ENCODE measurements at places on chromosomes 5 and 9.

DNA sequence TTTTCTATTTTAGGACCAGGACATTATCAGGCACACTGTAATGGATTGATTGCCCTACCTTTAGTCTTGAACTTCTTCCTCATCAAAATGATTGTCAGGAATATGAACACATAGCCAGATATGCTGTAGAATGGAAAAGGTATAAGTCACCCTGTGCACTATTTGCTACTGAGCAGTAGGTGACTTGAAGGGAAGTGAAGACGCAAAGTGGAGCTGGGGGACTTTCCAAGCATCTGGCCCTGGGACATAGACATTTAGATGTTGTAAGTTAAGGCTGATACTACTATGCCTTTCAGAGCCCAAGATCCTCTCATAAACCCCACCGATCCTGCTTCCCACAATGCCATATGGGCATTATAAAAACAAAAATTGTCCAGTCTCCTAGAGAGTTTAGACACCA lies 174.5 kb downstream of the DOCK8 start:
- no peak for DNase-seq

DNA sequence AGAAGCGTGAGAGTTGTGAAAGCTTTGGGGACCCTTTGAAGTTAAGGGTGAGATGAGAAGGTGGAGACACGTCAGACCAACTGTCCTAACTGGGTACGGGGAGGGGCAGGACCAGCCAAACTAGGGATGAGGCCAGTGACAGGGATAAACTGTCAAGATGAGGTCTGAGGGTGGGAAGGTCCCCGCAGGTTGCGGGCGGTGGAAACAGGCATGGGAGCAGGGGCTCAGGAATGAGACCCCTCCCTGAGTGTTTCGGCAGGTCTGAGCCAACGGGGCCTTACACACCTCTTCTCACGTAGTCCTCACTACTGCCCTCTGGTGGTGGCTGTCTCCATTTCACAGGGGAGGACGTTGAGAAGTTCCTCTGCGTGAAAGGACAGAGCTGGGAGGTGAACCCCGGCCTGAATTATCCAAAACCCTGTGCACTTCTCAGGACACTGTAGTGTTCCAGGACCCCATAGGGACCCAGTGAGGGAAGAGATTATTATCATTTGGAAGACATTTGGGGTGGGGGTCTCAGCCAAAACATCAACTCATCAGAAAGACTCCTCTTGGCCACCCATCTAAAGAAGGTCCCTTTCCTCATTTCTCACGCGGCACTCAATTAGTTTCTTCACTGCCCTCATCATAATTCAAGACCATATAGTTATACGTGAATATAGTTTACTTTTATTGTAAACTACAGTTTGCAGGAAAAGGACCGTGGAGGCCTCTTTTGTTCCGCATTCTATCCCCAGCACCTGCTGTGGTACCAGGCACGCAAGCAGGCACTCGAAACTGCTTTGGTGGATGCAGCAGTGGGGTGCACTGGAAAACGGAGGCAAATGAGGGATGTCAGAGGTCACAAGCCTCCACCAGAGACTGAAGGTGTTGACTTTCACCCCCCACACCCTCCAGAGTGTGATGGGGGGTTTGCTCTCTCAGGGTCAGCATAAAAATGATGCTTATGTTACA lies 21.7 kb upstream of the NANS start:
- DNase-seq = peak; percentile 49

GRCh38 chr5:167777746-167778145 lies 513.7 kb upstream of the WWC1 start:
- DNase-seq = no peak

DNA sequence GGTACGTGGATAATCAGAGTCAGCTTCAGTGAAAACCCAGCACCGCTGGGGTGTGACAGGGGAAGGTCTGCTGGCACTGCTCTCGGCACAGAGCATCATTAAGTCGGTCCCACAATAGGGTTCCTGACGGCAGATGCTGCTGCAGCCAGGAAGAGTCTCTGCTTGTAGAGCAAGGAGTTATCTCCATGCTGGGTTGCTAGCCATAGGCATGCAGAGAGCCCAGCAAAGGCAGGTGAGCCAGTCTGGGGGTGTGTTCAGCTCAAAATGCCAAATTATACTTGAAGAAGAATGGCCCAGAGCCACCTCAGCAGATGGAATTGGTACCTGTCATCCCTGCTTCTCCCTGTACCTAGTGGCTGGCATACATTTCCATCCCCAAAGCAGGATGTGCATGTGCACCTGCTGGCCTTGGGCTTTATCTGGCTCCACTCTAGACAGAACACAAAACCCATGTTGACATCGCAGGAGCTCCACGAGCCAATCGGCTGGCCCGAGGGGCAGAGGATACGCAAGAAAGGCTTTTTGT lies 100.8 kb downstream of the WDR41 start:
- DNase-seq = no peak

- no peak for DNase-seq
Observed at GRCh38 chr5:14727928-14728458, 63.5 kb downstream of the OTULIN start.

- no peak for DNase-seq
Observed at GRCh38 chr9:4144869-4145268, 155.0 kb downstream of the GLIS3 start.

DNA sequence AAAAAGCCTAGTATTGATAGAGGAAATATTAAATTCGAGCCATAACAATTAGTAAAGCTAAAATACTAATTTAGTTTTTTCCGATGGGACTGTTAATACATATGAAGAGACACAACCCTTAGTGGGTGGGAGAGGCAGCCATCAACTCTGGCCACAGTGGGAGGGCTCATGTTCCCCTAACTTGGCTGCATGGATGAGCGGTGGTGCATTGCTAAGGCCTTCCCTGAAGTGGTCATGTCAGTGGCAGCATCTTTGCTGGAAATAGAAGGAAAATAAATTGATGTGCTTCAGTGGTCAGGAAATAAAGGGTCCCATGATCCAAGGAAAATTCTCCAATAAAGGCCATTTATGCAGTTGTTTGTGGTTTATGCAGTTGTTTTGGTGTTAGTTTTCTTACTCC lies 33.9 kb upstream of the F2RL2 start:
- DNase-seq = no peak

GRCh38 chr5:56412601-56413379 lies 179.7 kb upstream of the ANKRD55 start:
- peak; percentile 16 for DNase-seq

- no peak for DNase-seq
Observed at GRCh38 chr5:627840-628239, 15.7 kb downstream of the CEP72 start.

DNA sequence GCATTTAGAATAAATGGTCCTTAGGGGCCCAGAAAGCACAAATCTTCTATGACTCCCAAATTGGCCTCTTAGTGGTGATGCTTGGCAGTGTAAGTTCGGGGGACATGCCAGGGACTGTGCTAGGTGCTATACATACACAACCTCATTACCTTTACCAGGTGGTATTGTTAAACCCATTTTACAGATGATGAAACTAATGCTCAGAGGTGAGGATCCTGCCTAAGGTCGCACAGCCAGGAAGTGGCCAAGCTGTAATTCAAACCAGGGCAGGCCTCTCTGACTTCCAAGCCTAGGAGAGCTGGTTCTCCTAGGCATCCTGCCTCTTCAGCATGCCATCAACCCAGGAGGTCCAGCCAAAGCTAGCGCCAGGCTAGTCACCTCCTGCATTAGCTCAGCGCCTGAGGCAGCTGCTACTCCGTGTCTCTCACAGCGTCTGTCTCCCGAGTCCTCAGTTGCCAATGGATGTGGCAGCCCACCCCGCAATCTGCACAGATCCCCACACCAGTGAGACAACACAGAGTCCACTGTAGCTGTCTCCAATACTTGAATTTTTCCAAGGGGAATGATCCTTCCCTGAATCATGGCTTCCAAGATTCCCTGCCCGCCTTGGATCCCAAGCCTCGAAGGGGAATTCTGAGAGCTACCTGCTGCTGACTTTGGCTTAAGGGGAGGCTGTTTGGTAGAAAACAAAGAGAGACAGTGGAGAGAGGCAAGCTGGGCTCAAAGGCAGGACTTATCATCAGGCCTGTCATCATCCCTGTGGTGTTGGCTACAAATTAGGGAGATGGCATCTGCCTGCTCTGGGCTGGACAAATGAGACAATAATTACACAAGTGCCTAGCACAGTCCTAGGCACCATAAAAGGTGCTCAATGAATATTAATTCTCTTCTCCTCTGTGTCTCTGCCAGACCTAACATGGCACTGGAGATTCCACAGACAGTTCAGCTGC lies 52.6 kb downstream of the CRB2 start:
- no peak for DNase-seq

- DNase-seq = no peak
Observed at GRCh38 chr5:172235827-172236736, 42.1 kb downstream of the EFCAB9 start.

- DNase-seq = no peak
Observed at GRCh38 chr5:74538206-74538661, 102.3 kb downstream of the ENC1 start.

DNA sequence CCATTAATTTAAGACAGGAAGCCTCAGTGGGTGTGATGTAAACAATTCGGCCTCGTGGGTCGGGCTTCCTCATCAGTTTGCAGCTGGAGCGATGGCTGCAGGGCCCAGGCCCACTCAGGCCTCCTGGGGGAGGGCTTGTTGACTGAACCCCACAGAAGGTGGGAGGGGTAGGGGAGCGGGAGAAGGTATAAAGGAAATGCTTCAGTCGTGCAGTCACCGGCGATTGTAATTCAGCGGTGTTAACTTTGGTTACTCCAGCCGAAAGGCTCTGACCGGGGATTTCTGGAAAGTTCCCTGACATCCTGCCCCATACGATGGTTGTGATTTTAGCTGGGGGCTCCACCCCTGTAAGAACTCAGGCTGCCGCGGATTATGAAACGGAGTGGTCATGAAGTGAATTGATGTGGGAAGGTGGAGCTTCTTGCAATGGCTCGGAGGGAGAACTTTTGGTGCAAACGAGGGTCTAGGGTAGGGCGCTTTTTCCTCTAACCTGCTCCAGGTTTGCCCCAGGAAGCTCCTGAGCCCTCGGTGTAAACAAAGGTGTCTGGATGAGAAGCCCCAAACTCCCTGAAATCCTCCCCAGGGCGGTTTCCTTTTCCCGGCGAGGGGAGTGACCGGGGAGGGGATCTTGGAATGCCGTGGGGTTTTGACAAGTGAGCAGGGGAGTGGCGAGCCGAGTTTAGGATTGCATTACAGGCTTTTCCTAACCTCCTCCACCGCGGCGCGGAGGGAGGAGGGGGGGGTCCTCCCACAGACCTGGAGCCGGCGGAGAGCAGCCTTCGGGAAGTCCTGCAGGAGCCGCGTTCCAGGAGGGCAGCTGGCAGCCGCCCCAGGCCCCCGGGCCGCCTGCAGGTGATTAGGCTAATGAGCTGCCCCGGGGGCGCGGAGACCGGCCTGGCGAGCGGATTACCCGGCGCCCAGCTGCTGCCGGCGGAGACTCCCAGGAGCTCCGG lies 215.5 kb downstream of the PDZD2 start:
- DNase-seq = no peak

DNA sequence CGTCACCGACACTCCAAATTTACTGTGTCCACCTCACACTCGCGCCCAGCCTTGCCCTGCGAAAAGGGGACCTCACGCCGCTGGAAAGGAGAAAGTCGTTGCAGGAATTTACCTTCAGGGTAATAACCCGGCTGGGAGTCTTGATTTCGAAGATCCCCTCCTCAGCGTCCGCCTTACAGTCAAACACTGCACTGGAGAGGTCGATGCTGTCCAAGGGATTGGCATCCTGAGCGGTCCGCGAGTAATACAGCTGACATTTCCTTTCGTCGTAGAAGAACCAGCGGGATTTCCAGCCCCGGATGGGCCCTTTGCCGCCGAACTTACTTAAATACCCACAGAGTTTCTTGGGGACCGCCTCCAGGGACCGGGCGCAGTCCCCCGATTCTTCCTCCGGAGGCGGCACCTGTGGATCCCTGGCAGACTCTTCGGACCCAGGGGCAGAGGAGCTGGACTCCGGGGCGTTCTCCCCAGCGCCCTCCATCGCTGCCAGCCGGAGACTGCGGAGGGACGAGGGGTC lies 330 bp downstream of the TBC1D2 start:
- no peak for DNase-seq

DNA sequence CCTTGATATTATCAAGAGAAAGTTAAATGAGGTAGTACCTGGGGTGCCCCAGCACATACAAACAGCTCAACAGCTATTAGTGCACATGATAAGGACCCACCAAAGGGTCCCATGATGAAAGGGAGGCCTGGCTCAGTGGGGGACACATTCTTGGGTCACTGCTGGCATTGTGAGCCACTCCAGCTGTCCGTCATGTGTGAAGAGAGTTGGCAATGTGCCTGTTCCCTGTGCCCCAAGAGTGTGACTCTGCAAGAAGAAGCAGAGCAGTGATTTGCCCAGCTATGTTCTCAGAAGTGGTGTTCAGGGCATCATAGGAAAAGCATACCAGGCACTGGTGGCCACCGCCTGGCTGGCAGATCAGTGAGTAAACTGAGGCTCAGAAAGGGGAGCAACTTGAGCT lies 37.1 kb upstream of the TDRD7 start:
- no peak for DNase-seq

DNA sequence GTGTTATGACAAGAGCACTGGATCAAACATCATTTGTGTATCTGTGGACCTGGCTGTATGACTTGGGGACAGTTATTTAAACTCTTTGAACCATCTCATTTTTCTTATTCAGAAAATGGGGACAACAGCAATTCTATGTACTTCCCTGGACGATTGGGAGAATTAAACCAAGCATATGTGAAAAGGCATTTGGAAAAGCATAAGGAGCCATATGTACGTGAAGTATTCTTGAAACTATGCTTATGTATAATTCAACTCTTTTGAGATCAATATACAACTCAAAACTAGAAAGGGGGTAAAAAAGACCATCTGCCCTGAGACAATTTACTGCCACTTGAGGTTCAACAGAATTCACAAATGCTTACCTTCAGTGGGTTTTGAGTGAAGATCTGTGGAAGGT lies 75.5 kb downstream of the NLN start:
- no peak for DNase-seq

- DNase-seq = no peak
Observed at GRCh38 chr5:128536254-128537220, 1.5 kb downstream of the FBN2 start.

- DNase-seq = no peak
Observed at GRCh38 chr9:135078361-135078821, 9.1 kb upstream of the OLFM1 start.

- DNase-seq = no peak
Observed at GRCh38 chr5:123217173-123217572, 128.1 kb downstream of the PRDM6 start.

GRCh38 chr5:102090770-102091169 lies 205.3 kb downstream of the SLCO4C1 start:
- DNase-seq = no peak

DNA sequence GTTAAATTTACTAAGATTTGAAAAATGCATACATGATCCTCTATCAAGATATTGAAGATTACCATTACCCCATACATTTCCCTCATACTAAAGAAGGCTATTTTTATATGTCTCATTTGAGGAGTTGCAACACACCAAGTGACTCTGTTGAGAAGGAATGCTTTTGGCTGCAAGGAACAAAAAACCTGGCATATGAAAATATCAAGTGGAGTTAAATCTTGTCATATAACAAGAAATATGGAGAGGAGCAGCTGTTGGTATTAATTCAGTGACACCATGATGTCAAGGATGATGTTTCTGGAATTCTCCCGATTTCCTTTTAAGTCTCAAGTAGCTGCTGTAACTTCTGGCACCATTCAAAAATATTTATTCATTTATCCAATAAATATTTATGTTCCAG lies 193.8 kb downstream of the CSNK1G3 start:
- DNase-seq = no peak

- DNase-seq = peak; percentile 54
Observed at GRCh38 chr5:151740336-151740942, 18.0 kb downstream of the ATOX1 start.

- DNase-seq = no peak
Observed at GRCh38 chr5:108686676-108687075, 61.0 kb upstream of the FER start.

GRCh38 chr5:149143470-149143869 lies 2.2 kb downstream of the ABLIM3 start:
- no peak for DNase-seq
